ENCODE measurements at places on chromosomes 13 and 19. TPM values are rescaled to one million over a fixed set of nuclear protein-coding genes. Genes with fewer than 3 reads are reported as not detected.

ZNF549 gene
- polyA plus RNA-seq: 17.9 TPM

ZNF284 gene
- polyA plus RNA-seq: 6.0 TPM

GRCh38 chr13:60329221-60329923 is 67.6 kb upstream of the TDRD3 start:
- DNase-seq: no peak

- DNase-seq: no peak
Measured at GRCh38 chr13:97221466-97221865, 667 bp upstream of the MBNL2 start.

DNA sequence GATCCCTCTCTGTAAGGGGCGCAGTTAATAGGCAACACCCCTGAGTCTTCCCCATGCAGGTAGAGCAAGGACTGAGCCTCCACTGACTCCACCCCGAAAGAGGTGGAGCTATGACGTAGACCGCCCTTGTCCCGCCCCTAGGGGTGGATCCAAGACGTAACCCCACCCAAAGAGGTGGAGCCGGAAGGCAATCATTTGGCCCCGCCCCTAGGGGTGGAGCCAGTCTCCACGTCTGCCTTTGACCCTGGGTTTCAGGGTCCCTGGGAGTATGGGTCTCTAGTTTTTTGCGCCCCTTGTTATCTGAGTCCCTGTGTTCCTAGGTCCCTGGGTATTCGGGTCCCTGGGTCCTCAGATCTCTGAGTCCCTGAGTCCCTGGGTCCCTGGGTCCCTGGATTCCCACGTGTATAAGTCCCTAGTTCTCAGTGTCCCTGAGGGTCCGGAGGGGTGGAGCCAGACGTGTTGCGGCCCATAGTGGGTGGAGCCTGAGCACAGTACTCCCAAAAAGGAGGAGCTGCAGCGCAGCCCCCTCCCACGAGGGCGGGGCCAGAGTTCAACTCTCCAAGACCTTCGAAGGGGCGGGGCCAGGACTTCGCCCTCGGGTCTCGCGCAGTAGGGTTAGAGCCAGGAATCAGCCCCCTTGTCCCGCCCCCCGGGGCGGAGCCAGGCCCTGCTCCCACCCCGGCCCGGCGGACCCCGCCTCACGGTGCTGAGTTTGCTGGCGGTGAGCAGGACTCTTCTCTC is 5.3 kb downstream of the DENND1C start:
- DNase-seq: peak; percentile 83

GRCh38 chr13:46675016-46675415 is 121.9 kb downstream of the ESD start:
- DNase-seq: peak; percentile 67

- DNase-seq: no peak
Measured at GRCh38 chr19:812049-812746, 9.6 kb downstream of the PLPPR3 start.

GRCh38 chr13:102291587-102292218 is 110.1 kb downstream of the FGF14 start:
- no peak for DNase-seq

- DNase-seq: peak; percentile 63
Measured at GRCh38 chr13:97018029-97018819, 23.9 kb upstream of the OXGR1 start.

- no peak for DNase-seq
Measured at GRCh38 chr13:74921326-74921725, 560.6 kb downstream of the TBC1D4 start.

DNA sequence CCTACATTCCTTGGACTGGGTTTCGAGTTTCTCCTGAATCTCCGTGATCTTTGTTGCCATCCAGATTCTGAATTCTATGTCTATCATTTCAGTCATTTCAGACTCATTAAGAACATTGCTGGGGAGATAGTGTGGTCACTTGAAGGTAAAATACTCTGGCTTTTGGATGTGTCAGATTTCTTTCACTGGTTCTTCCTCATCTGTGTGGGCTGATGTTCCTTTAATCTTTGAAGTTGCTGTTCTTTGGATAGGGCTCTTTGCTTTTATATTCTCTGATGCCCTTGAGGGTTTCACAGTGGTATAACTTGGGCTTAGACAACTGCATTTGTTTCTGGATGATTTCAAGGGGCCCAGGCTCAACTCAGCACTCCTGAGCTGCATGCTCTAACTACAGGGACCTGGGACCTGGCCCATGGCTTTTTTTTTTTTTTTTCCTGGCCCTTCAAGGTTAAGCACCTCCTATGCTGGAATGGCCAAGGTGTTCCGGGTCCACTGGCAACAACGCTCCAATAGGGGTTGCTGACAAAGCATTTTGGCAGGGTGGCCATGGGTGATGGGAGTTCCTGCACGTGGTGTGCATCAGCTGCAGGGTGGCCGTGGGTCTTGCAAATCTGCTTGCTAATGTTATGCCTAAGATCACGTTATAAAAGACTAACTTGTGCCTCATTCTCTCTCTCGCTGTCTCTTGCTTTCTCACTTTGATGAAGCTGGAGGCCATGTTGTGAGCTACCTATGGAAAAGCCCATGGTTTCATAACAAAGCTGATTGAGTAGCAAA is 5.9 kb upstream of the SIGLEC7 start:
- no peak for DNase-seq

ANGPTL8 gene
- polyA plus RNA-seq: 0.96 TPM
